CD4-positive, alpha-beta memory T cell (primary cell): ENCODE measurements at places on chromosomes 7 and 10.

GRCh38 chr10:7651853-7652470, 14.8 kb downstream of the ITIH5 start:
- DNase-seq, result no peak

GRCh38 chr10:72063703-72064391, 24.5 kb downstream of the SPOCK2 start:
- DNase-seq, result no peak

GRCh38 chr10:67837541-67838314, at the start of gene DNAJC12:
Gene DNAJC12, minus strand, starts transcription at chr10:67838188. Its CDS starts 177 bp downstream, at chr10:67838011.
- DNase-seq, result no peak

- DNase-seq, result peak; percentile 70
These were observed 9.5 kb downstream of the FAM241B start for GRCh38 chr10:69639291-69640195.
